OCI-M1 (cell line): ENCODE measurements at places on chromosomes 5 and 9.

- DNase-seq, result peak; percentile 73
Measured at GRCh38 chr5:133944263-133945185, 23.9 kb downstream of the C5orf15 start.

- DNase-seq, result no peak
Measured at GRCh38 chr9:125492719-125493118, 214.3 kb downstream of the MAPKAP1 start.

DNA sequence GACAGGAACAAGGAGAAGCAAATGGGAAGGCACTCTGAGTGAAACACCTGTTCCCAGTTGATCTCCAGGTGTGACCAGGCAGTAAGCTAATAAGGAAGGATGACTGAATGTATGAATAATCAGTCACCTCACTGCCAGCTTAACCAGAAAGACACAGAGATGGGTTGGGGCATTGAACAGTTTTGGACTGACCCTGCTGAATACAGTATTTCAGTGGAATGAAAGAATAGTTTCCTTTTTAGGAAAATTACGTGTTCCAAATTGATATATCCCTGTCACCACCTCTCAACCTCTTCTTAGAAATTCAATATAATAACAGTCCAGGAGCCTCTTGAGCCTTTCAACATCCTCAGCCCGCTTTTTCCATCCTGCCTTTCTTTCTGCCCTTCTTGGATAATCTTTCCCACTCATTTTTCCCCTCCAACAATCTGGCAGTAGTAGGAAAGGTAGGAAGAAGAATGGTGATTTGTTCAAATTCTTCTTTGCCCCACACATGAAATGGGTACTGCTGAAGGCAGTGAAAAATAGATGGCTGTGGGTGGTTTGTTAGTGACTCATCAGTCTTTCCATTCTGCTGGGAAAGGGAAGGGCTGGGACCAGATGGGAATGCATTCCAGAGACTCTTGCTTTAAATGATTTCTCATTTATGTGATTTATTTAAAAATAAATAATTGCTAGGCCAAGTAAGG lies 117.9 kb downstream of the ZSWIM6 start:
- DNase-seq, result no peak

- no peak for DNase-seq
Measured at GRCh38 chr9:101229606-101230005, 155.2 kb downstream of the BAAT start.

DNA sequence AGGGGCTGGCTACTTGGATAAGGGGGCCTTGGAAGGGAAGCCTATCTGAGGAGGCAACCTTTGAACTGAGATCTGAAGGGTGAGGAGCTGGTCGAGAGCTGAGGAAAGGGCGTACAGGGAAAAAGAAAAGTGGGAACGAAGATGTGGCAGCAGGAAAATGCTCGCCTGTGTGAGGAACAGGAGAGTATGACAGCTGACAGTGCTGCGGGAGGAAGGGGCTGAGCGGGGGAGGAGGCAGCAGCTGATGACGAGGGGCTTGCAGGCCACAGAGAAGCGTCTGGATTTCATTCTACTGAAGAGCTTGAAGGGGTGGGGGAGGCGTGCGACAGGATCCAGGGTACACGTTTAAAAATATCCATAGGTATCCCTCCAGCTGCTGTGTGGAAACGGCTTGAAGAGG lies 28.9 kb downstream of the SH3PXD2B start:
- DNase-seq, result no peak

- peak; percentile 38 for DNase-seq
Measured at GRCh38 chr5:135208555-135208902, 174.5 kb upstream of the PITX1 start.

DNA sequence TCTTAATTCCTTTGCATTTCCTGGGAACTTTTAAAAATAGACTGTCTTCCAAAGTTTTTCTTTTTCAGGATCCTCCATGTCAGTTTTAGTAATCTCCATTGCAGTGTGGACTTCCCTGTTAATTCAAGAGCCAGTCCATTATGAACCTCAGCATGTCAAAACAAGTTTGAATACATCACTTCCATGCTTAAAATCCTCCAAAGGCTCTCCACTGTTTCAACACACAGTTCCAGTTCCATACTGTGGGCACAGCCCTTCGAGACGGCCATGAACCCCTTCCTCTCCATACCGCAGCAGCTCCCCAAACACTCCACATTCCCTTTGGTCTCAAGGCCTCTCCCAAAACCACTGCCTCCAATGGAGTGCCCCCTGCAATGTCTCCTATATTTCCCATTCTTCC lies 19.5 kb downstream of the LIFR start:
- DNase-seq, result no peak

DNA sequence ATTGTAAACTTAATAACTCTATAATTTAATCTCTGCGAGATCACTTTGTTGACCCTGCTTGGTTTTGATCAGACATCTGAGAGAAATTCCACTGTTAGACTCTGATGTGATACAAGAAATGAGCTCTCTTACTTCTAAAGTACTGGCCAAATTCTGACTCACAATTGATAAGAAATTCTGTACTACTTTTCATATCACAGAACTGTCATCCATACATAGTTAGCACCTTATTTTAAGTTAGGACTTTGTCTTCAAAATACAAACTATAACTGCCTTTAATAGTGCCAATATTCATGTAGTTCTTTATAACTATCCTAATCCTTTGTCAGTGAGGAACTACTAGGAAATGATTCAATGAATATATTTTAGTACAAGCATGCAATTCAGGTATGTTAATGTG lies 23.4 kb downstream of the MARCHF11 start:
- DNase-seq, result no peak

DNA sequence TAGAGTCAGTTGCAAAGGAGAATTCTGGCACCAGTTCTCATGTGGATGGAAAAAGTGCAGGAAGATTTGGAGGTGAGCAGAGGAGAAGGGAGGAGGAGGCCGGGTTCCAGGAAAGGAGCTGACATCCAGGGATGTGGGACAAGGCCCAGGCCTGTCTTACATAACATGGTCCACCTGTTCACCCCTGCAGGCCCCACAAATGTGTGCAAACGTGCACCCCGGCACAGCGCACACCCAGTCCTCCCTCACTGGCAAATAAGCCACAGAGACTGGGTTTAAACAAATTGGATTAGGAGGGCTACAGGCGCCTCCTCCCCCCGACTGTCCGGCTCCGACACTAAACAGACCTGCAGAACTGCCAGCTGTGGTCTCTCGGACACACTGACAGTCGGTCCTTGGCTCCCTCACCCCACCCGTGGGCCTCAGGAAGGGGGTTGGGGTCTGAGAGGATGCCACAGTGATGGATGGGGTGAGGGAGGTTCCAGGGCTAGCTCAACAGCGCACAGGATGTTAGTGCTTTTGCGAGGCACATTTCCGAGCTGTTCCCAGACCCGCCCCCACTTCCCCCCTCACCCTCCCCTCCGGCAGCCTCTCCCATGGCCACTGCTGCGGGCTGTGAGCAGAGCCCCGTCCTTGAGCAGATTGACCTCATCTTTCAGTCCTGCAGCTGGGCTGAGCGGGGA lies 43.4 kb upstream of the IL17B start:
- no peak for DNase-seq

GRCh38 chr5:125412561-125413495 lies 666.4 kb upstream of the ZNF608 start:
- no peak for DNase-seq

- DNase-seq, result no peak
Measured at GRCh38 chr9:20989923-20990341, 41.5 kb downstream of the HACD4 start.

- peak; percentile 1 for DNase-seq
Measured at GRCh38 chr9:89996773-89997172, 392.0 kb downstream of the GADD45G start.

- no peak for DNase-seq
Measured at GRCh38 chr9:95979446-95979845, 104.0 kb downstream of the ERCC6L2 start.

GRCh38 chr9:15332939-15333338 lies 25.9 kb upstream of the TTC39B start:
- DNase-seq, result no peak

- no peak for DNase-seq
Measured at GRCh38 chr5:1983919-1984695, 101.4 kb upstream of the IRX4 start.

GRCh38 chr5:168118042-168118668 lies 173.3 kb upstream of the WWC1 start:
- DNase-seq, result no peak

DNA sequence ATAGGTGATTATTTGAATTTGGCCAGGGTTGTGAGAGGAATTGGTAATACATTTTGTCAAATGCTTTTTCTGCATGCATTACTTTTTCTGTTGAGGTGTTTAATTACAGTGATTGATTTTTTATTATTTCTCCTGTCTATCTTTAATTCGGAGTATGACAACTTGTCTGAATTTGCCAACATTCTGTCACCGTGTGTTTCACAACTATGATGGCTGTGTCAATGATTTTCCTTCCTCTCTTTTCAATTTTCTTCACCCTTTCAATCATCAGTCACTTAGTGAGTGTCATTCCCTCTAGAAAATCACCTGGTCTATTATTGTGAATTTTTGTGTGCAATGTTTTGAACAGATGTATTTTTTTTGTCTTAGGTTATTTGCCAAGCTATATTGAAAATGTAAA lies 1221.4 kb upstream of the CDH18 start:
- DNase-seq, result no peak
